NCI-H187 (cell line): ENCODE measurements at places on chromosomes 4 and X.
A peak's percentile ranks its signal among the peaks of the same experiment; 100 is the strongest.

DNA sequence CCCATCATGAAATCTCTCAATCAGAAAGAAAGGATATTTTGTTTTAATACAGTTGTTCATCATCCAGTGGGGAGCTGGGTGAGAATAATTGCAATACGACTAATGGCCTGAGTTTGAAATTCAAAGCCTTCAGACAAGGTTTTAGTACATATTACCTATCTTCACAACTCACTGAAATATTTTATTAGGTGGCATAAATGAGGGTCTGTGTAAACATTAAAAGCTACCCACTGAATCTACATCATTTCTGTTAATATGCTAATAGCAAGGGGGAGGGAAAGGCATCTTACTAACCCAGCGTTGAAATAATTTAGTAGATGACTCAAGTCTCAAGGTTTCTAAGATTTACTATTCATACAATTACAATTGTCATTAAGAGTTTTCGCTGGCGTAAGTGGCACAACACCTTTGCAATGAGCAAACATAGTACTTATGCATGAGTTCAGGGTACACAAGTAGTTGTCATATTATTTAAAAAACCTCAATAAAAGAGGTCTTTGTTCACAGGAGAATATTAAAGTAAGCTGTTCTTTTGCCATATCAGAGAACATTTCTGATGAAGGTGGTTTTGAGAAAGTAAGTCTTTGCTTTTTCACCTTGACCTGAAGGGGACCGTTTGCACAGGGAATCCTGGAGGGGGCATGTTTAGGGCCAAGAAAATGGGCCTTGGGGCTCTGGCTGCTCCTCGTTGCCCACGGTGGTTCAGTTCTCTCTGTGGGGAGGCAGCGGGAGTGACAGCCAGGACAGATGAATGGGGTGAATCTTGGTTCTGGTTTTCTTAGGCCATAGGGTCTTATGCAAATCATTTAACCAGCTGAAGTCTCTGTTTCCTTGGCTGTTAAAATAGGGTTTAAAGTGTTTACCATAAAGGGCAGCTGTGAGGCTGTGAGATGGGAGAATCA lies 4.5 kb upstream of the RHOH start:
- no peak for DNase-seq

DNA sequence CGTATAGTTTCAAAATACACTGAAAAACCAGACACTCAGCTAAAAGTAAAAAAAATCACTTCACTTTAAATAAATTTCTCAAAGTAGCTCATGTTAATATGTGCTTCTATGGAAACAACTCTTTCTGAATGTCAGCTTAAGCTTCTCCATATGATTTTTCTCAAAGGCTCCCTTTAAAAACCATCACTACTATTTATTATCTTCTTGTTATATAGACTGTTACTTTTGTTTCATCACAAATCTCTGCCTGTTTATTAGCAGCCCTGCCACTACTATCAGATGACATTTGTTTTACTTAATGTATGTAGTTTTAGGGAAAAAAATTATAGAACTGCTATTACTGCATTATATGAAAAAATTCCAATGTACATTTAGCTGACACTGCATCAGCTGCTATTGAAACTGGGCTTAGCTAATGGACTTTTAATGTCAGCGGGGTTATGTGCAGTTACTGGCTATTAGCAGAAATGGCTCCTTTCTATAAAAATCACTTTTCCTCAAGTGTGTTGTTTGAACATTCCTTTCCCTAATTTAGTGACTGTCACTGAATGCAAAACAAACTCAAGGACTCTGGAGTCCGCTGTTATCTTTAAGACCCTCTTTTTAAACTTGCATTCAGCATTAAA lies 10.8 kb downstream of the UNC5C start:
- DNase-seq = no peak

- DNase-seq = no peak
Measured at GRCh38 chr4:60944060-60944459, 256.1 kb upstream of the ADGRL3 start.

- DNase-seq = no peak
Measured at GRCh38 chr4:17115583-17115982, 217.1 kb upstream of the LDB2 start.

DNA sequence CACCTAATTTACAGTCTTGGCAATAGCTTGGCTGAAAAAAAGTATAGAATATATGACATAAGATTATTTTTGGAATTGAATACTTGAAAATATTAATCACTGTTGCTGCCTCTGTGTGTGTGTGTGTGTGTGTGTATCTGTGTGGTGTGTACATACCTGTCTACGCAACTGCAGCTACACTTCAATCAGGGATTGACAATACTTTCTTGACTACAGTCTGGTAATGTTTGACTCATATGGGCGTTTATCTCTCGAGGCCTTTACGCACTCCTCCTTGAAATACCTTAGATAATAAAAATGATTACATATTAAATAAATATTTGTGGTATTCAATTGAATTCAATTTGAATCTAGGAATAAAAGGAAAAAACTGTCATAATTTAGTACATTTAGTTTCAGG lies 565.2 kb downstream of the PCDH18 start:
- no peak for DNase-seq

DNA sequence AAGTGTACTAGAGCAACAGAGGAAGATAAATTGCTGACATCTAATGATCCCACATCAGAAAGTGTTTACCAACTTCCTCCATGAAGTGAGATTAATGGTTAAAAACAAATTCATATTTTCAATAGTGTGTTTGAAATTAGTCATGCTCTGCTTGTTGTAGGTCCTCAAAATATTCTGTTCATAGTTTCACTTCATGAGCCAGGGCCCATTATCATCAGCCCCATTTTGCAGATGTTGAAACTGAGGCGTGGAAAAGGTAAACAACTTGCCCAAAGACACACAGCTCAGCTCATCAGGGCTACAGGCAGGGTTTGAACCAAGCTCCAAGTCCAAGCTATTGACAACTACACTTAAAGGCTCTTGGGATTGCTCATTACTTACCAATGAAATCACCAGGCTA lies 103.5 kb upstream of the PPARGC1A start:
- no peak for DNase-seq

- DNase-seq = peak; percentile 36
Measured at GRCh38 chrX:129876771-129877305, 29.1 kb upstream of the UTP14A start.

DNA sequence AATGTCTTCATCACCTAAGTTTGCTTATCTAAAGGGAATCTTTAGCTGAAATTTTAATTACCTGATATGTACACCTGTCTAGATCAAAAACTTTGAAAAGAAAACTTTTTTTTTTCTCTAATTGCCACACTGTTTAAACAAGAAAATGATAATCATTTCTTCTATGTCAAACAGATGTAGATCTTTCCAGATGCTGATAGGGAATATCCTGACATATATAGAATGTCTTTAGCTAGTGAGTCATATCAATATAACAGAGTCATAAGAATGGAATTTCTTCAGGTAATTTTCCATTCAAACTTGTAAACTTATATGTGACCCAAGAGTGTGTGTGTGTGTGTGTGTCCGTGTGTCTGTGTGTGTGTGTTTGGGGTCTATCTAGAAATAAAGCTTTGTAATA lies 271.9 kb downstream of the GPM6A start:
- DNase-seq = no peak

- no peak for DNase-seq
Measured at GRCh38 chrX:14607446-14607985, 78.2 kb downstream of the GLRA2 start.

GRCh38 chr4:120156120-120156718 lies 89.6 kb upstream of the MAD2L1 start:
- DNase-seq = no peak

GRCh38 chrX:21756785-21757529 lies 959 bp downstream of the SMPX start:
- no peak for DNase-seq

DNA sequence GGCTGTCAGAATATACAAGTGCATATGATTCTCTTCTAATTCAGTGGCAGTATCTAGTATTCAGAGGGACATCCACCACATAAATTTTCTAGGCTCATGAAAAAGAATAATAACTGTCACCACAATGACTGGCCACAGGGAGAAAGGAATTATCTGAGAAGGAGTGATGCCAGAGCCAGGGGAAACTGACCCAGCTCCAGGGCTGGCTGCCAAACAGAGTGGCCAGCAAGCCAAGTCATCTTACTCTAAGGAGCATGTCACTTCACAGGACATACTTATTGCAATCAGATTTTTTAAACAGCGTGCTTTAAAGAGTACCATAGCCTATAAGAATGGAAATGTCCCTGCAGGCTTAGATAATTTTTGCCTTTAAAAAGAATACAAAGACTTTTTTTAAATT lies 5.8 kb upstream of the SEPTIN11 start:
- DNase-seq = no peak

GRCh38 chrX:151825925-151826485 lies 86.7 kb upstream of the MAGEA4 start:
- DNase-seq = no peak

GRCh38 chr4:177444911-177445736 lies 2.9 kb upstream of the AGA start:
- DNase-seq = no peak

- no peak for DNase-seq
Measured at GRCh38 chr4:127881563-127881864, 821 bp downstream of the PLK4 start.

DNA sequence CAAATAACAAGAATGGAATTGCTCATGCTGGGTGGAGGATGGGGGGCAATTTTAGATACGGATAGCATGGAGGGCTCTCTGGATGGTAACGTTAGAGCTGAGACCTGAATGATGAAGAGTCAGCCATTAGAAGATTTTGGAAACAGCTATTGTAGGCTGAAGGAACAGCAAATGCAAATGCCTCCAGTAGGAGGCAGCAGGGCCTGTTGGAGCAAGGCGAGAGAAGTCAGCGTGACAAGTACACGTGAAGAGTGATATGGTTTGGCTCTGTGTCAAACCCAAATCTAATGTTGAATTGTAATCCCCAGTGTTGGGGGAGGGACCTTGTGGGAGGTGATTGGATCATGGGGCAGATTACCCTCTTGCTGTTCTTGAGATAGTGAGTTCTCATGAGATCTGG lies 59.3 kb upstream of the SOD3 start:
- DNase-seq = no peak

DNA sequence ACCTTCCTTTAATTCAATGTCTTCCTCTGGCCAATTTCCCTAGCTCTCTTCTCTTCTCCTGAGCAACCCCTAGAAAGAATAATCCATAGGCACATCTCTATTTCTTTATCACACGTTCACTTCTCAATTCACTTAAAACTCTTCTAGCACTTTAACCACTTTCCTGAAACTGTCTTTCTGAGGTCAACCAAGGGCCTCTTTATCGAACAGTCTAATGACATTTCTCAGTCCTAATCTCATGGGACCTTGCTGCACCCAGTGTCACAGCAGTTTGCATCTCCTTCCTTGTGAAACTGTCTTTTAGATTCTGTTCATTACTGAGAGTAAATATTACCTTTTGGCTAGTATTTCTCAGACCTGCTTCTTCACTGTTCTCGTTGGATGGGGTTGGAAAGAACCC lies 285.3 kb upstream of the RASGEF1B start:
- DNase-seq = no peak

- no peak for DNase-seq
Measured at GRCh38 chrX:97328853-97329390, 445.2 kb downstream of the RPA4 start.

DNA sequence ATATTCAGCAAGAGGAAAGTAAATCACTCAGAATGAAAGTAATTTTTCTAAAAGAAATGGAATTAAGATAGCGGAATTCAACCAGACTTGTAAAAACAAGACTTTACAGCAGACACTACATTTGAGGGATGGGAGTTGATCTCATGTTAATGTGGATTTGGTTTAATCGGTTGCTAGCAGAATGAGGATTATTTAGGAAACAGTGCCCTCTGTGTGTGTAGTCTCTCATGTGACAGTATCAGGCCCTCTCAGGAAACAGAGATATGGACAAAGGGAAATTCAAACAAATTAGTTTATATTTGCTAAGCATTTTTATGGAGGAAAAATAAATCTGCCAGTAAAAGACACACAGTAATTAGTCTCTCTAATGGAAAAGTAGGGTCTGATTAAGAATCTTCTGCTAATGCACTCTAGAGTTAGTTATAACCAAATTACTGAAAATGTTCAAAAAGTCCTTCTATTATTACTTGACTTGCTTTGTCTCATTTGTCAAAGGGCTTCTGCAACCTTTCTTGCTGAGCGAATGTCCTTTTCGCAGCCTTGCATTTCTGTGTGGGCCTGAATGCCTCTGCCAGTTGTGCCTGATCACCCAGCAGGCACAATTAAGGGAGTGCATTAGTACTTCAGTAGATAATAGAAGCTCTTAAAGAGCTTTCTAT lies 1282.3 kb upstream of the TENM3 start:
- DNase-seq = no peak

DNA sequence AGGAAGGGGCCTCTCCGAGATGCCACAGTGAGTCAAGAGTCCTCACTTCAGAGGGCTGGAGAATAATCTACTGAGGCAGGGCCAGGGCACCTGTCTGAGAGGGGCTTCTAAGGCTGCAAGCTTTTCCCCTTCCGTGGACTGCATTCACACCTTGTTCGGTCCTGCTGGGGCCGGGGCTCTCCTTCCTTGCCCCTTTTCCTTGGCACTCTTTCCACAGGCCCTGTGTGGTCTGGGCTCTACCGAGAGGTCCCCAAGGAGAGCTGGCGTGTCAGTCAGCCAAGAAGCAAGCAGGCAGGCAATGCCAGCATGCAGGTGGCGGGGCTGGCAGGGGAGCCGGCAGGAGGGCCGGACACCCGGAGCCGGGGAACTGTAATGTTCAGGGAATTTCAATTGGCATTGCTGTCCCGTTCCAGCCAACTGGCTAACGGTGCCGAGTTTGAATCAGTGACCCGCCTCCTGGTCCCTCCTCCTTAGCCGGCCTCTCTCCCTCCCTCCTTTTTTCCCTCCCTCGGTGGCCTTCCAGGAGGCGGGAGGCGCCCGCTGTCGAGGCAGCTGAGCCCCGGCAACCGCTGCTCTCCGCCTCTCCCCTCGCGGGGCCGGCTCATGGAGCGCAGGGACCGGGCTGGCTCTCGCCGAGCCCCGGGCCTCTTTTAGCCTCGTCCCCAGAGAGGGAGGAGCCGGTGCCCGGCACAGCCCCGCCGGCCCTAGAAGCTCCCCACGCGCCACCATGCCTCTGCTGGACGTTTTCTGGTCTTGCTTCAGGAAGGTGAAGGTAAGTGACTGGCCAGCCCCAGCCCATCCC lies at the start of gene STARD8:
TSS of gene STARD8 (plus strand) at position 511 of the 802 bp plus-strand sequence. CDS start at position 728, 217 bp downstream.
- no peak for DNase-seq

GRCh38 chr4:187366530-187366929 lies 629.0 kb upstream of the ZFP42 start:
- DNase-seq = no peak

DNA sequence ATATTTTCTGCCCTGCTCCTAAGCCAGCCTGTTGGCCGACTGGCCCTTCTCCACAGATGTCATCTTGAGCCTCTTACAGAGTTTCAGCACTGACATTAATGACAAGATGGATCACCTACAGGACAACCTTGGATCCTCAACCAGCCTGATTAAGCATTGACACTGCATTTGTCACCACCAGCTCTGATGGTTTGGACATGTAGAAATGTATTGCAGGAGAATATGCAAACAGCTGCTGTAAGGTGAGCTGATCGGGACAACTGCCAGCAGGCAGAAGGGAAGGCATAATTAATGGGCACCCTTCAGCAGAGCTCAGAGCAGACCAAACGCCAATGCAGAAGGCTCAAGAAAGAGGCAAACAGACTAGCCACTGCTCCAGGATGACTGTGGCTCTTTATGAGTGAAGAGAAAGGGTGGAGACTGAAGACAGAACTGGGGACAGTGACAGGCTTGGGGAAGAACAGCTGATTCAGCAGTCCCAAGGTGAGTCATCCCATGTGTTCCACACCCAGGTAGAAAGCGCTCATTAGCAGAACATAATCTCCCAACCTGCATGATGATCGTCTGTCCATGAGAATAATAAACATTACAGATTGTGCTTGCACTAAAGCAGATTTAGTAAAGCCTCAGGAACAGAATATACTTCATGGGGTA lies 6.7 kb downstream of the CORIN start:
- DNase-seq = peak; percentile 8
